ENCODE measurements at places on chromosomes 7 and 10.

- DNase-seq: no peak
Measured at GRCh38 chr7:98288064-98288823, 6.8 kb downstream of the BRI3 start.

DNA sequence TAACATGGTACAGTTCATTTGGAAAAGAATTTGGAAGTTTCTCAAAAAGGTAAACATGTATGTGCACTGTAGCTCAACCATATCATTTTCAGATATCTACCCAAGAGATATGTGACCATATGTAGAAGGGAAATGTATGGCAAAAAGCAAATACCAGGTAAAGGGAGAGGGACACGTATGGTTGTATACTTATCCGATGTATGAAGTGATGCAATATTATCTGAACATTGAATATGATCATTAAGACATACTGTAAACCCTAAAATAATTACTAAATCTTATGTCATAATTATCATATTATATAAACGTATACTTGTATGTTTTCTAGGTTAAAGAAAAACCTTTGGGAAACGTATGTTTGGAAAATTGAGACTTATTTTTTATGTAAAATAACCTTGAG lies 367.5 kb upstream of the KCND2 start:
- DNase-seq: no peak

- no peak for DNase-seq
Measured at GRCh38 chr7:71229699-71230098, 97.8 kb downstream of the GALNT17 start.

- no peak for DNase-seq
Measured at GRCh38 chr7:55073051-55073511, 54.3 kb downstream of the EGFR start.

- DNase-seq: no peak
Measured at GRCh38 chr10:70476249-70477035, 2.1 kb upstream of the PALD1 start.

DNA sequence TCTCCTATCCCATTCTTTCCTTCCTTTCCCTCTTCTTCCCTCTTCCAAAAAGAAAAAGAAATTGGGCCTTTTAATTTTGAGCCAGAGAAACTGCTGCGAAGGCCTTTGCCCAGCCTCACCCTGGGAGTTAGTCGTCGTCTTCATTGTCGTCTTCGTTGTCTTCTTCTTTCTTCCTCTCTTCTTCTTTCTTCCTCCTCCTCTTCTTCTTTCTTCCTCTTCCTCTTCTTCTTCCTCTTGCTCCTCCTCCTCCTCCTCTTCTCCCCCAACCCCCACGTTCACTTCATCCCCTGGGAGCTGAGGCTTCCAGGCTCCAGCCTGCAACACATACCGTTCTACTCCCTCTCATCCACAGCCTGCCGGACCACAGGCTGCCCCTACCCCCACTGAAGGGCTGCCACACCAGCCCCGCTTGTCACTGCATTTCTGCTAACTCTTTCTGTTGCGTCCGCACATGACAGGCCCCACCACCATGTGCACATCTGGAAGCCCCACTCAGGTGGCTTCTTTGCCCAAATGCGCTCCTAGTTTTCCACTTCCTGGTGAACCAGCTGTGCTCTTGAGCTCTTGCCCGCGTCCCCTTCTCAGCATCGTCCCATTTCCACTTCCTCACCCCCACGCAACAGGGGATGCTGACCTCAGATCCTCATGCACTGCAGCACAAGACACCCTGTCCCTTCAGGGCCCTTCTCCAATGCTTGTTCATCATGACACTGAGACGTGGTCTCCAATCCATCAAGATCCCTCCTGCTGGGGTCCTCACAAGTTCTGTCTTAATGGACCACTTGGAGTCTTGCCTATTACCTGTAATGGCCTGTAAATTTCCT lies 94.9 kb upstream of the SH2B2 start:
- DNase-seq: no peak

- DNase-seq: no peak
Measured at GRCh38 chr7:95636140-95636940, 40.0 kb upstream of the PDK4 start.

DNA sequence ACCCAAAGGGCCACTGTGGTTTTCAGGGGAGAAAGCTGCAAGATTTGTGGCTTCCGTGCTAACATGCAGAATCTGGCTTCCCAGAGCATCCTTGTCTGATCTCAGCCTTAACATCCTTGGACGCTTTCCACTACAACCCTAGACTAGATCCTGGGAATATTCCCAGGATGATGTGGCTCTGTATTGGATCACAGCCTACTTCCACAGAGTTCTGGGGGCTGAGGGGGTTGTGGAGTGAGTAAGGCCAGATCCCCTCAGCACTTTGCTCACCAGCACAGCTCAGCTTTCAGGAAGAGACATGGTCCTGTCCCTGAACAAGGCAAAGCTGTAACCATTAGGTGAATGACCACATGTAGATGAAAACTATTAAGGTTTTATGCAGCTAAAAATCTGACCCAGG lies 241.3 kb upstream of the MYO3A start:
- DNase-seq: no peak

DNA sequence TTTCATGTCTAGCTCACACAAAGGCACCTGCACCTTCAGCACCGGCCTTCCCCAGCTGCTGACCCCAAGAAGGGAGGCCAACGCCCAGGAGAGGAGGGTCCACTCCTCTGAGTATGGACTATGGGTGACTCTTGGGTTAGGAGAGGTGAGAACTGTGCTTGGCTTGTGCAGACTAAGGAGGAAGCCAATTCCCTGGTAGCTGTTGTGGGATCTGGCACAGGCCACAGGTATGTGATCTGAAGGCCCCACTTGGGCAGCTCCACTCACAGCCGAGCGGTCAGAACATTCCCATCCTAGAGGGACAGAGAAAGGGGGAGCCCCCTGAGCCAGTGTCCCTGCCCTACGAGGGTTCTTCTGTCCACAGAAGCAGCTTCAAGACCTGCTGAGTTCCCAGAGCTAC lies 52.8 kb upstream of the FIGNL1 start:
- DNase-seq: no peak

DNA sequence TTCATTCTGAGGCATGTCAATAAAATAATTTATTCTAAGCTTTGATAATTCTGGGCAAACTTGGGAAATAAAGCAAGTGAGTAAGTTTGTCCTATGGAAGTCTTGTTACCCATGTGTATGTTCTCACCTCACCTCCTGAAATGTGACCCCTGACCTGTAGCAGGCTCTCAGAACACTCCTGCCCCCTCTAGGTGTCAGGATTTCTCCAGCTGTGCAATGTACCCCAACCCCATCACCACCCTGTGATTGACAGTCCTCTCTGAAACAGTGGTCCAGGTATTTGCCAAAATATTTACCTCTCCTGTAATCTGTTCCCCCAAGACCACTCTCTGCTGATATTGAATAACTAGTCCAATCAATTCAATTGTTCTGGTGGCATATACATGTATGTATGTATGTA lies 122.6 kb upstream of the PTER start:
- no peak for DNase-seq

- peak; percentile 40 for DNase-seq
Measured at GRCh38 chr10:84194424-84195043, at the start of gene CDHR1. Gene CDHR1 (plus strand): TSS chr10:84194537. CDS start chr10:84194761, 224 bp downstream.

DNA sequence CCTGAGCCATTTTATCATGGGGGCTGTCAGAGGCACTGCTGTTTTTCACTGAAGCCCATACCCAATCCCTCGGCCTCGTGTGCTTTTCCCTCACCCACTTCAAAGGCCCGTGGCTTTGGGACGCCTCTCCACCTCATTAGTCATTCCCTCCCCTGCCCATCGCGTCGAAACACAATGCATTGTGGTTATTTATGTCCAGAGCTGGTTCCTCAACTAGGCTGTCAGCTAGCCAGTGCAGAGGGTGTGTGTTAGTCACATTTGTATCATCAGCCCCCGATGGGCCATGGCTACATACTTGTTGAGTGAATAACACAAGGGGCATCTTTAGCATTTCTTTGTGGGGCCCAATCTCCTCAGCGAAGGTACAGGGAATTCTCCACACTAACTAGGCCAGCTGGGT lies 3.8 kb upstream of the CRCP start:
- DNase-seq: no peak

DNA sequence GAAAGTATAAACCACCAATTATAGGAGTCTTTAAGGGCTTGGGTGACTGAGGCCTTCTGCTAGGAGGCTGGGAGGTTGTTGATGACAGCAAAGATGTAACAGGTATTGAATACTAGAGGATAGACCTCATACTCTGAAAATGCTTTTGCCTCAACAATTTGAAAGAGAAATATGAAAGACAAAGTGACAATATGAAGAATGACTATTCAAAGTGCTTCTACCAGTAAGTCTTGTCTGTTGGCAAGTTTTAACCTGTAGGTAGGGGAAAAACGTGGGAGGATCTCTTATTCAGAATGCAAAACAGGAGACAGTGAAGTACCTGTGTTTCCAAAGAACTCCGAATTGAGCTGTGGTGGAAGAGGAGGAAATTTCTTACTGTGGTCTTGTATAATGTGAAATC lies 38.2 kb downstream of the GBF1 start:
- no peak for DNase-seq

DNA sequence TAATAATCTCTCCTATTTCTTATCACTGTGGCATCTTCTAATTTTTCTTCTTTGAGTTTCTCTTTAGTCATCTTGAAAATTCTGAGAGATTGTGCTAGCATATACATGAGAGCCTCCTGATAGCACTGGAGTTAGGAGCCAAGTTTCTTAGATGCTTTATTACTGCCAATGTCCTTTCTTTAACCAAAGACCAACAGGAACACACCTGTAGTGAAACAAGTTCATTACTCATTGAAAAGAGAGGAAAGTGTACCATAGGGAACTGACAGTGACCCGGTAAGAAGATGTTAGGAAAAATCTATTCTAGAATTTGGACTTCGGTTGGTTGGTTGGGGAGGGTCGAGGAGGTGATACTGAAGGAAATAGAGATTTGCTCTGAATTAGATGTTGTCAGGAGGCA lies 27.1 kb upstream of the CD36 start:
- no peak for DNase-seq

GRCh38 chr10:90872648-90873020 lies 860 bp downstream of the RPP30 start:
- DNase-seq: peak; percentile 17

- no peak for DNase-seq
Measured at GRCh38 chr10:79188154-79188965, 119.6 kb downstream of the ZMIZ1 start.

GRCh38 chr10:29869593-29869992 lies 189.8 kb downstream of the JCAD start:
- no peak for DNase-seq

DNA sequence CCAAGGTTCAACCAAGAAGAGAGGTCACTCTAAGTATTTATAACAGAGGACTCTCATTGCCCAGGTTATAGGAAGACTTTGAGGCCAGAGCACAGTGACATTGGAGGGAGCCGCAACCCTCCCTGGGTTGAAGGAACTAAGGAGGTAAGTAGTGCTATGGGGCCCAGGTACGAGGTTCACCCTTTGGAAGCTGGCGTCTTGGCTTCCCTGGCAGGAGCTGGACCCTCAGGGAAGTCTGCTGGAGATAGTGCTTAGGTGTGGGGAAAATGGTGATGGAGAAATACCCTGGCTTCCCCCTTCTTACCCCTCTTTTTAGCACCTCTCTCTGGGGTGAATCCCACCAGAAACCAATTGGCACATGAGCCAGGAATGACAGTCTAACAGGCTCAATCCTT lies 317.9 kb upstream of the ZNF32 start:
- no peak for DNase-seq

DNA sequence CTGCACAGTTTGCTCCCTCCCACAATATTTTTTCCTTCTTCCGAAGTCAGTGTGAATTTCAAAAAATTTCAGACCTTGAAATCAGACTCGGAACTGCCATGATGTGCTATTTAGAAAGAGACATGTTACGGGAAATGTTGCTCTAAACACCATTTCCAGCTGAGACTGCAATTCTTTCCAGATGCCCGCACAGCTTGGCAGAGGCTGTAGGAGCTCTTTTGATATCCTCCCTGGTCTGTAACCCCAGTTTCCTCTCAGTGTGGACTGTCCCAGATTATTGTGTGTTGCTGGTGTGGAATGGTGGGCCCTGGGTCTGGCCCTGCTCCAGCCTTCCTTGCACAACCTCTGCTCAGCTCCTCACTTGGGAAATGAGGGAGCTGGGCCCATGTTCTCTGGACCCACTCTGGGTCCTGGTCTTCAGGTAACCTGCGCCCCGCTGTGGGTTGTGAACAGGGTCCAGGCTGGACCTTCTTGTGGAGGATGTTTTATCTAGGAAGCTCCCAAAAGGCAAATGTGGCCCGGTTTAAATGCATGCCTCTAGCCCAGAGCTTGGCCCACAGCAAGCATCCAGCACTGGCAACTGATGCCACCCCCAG lies 172.8 kb upstream of the CXCL12 start:
- DNase-seq: no peak

DNA sequence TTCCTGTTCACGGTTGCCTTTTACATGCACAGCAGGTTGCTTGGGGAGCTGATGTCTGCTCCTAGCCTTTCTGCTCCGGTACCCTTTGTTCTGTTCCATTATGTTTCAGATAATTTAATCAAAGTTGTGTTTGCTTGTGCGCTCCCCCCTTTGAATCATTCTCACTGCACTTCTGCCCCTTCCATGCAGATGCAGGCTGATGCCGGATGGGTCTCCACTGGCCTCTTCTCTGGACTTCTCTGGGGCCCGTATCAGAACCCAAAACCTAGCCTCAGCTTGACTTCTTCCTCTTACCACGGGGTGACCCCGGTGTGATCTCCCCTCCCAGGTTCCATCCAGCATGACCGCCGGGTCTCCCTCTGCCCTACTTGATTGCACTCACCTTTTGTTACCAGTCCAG lies 272.0 kb downstream of the DPP6 start:
- DNase-seq: no peak

GRCh38 chr7:33048257-33048656 lies 14.3 kb downstream of the NT5C3A start:
- DNase-seq: no peak

GRCh38 chr7:3175285-3175902 lies 125.7 kb upstream of the SDK1 start:
- DNase-seq: no peak

DNA sequence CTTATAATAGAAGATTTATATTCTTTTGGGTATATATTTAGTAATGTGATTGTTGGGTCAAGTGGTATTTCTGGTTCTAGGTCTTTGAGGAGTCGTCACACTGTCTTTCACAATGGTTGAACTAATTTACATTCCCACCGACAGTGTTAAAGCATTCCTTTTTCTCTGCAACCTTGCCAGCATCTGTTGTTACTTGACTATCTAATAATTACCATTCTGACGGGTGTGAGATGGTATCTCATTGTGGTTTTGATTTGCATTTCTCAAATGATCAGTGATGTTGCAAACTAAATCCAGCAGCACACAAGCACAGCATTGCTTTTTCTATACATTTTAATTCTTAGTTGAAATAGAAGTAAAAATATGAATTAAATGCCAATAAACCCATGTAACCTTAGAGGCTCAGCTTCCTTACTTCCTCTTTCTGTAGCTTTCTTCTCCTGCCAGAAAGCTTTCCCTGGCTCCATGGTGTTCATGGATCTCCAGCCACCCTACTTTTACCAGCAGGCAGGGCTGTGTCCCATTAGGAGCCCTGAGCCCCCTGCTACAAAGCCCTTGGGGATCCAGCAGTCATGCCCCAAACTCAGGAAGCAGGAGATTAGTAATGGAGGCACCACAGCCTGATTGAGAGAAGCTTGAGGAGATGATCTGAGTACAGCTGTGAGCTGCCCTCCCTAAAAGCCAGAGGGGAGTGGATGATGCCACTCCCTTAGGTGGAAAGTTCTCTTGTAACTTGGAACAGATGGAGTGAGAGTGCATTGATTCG lies 158.6 kb downstream of the TMEM178B start:
- no peak for DNase-seq

- no peak for DNase-seq
Measured at GRCh38 chr7:129122751-129123509, 21.6 kb upstream of the TSPAN33 start.

- DNase-seq: no peak
Measured at GRCh38 chr10:45144326-45145070, 143.8 kb downstream of the ZNF22 start.

- DNase-seq: peak; percentile 89
Measured at GRCh38 chr10:47311932-47312662, 10.2 kb upstream of the GDF2 start.

Measured in activated naive CD4-positive, alpha-beta T cell treated with anti-CD3 and anti-CD28 coated beads, Interleukin-2, amount 50 U/mL, for 16 hours (primary cell).